ENCODE measurements at places on chromosomes 4 and X.

GRCh38 chr4:21628916-21629610 is 319.5 kb downstream of the KCNIP4 start:
- no peak for DNase-seq

DNA sequence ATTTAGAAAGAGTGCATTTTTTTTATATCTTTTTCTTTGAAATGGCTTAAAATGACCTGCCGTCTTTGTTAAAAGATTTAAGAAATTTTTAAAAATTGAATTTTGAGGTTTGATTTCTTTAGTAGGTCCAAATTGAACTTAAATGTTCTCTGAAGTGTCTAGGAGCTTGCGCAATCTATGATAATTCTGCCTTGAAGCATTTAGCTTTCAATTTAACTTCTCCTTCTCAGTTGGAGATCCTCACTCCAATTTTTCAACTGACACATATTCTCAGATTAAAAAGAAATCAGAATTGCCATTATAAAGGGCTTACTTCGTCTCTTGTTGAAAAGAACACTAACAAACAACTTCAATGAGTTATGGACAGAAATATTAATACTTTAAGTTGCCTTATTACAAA is 273.5 kb downstream of the TMA16 start:
- DNase-seq, result no peak

DNA sequence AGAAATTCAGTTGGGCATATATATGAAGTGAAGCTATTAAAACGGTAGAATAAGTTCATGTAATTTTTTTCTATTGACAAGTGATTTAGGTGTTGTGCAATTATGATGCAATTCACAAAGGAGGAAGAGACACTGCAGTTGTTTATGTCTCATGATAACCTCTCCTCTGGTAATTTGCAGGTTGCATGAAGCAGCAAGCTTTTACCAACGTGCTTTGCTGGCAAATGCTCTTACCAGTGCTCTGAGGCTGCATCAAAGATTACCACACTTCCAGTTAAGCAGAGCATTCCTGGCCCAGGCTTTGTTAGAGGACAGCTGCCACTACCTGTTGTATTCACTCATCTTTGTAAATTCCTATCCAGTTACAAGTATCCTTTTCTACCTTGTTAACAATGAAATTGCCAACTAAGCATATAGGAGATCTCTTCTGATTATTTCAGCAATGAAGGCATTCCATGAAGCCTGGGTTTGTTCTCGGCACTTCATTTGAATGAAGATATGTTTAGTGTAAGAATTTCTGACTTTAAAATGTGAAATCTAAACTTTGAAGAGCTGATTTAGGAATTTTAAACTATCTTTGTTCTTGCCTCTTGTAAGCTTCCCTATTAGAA is 3.9 kb downstream of the TMEM33 start:
- DNase-seq, result no peak

DNA sequence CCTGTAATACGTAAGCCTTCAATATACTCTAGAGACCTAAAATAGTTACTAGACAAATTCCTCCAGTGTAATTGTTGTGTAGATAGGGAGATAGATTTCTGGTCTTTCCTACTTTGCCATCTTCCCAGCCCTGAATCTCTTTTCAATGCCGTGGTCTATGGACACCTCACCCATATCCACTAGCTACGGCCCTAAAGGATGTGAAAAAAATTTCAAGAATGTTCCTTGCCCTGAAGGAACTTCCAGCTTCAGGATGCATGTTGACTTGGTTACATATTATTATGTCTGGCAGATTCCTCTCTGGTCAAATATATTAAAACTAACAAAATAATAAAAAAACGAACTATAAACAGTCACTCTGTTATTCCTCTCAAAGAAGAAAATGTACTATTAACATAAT is 52.4 kb upstream of the TSPAN5 start:
- DNase-seq, result no peak

DNA sequence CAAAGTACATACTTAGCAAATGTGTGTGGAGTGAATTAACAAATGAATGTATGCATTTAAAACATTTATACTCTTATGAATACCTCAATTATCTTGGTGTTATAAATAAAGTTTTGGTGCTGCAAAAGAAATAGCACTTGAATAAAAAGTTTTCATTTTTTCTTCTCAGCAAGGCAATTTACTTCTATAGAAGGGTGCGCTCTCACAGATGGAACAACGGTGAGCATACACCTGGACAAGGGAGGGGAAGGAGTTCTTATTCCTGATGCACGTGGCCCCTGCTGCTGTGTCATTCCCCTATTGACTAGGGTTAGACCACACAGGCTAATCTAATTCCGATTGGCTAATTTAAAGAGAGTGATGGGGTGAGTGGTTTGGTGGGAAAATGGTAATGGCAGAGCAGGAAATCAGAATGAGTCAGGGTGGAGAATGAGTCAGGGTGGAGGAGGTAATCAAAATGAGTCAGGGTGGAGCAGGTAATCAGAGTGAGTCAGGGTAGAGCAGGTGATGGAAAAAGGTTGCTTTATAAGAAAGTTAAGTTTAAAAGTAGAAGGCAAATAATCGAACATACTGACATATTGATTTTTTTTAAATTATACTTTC is 28.2 kb upstream of the PGK1 start:
- DNase-seq, result no peak

GRCh38 chrX:78540171-78540570 is 119.0 kb downstream of the RTL3 start:
- DNase-seq, result no peak

GRCh38 chrX:65933085-65933589 is 106.7 kb downstream of the VSIG4 start:
- no peak for DNase-seq

DNA sequence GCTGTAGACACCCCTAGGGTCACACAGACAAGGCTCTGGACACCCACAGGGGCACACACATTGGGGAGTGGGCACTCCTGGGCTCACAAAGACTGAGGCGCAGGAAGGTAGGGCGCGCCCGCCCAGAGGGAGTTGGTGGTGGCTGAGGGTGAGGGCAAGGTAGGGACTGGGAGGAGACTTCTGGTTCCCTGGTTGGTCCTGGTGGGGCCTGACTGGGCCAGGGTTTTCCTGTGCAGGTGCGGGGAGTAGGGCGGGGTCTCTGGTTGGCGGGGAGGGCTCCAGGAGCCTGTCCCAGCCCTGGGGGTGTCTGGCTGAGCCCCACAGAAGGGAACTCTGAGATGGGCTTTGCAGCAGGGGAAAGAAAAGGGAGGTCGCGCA is 6.7 kb upstream of the WAS start:
- DNase-seq, result no peak

DNA sequence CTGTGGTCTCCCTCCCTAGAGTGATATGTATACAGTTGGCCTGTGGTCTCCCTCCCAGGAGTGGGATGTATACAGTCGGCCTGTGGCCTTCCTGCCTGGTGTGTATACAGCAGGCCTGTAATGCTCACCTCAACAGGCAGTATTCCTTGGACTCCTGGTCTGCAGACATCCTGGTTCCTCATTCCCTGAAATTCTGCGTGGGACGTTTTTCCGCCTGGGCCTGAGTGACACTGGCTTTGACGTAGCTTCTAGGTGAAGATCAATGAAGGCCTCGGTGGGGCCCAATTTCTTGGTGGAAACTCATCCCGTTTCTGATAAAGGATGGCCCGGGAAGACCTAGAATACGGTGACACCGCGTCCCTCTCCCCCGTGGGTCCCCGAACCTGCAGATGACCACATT is 98.7 kb upstream of the PPP2R3B start:
- no peak for DNase-seq

DNA sequence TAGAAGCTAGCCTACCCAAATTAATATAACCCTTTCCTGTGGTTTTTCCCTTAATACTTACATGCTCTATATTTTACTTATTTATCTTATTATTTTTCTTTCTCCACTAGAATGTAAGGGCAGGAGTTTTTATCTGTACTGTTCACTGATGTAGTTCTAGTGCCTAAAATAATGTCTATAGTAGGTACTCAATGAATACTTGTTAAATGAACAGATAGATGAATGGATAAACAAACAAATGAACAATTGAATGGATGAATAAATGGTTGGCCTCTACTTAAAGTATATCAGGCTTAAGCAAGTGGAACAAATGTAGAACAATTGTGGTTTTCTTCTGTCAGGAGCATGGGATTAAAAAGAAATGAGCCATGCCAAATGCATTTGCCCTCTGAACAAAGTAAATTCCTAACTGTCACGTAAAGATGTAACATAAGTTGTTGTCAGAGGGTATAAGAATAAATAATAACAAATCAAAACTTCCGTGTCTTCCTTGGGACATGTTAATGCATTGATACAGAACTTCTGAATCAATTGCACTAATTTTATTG is 54.1 kb downstream of the SYTL5 start:
- no peak for DNase-seq

DNA sequence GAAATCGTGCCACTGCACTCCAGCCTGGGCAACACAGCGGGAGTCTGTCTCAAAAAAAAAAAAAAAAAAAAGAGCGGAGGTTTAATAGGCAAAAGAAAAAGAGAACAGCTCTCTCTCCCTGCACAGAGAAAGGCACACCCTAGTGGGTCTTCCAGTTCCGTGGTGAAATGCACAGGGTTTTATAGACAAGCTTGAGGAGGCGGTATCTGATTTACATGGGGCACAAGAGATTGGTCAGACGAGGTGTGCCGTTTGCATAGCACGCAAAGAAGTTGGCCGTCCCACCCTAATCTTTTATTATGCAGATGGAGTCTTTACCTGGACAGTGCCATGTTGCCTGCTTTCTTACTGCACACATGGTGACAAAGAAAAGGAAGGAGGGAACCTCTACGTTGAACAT is 33.5 kb upstream of the REST start:
- DNase-seq, result no peak

Data from HS-27A (cell line).